Endothelial cell (in vitro differentiated cells): ENCODE measurements at places on chromosomes 5 and 9.

DNA sequence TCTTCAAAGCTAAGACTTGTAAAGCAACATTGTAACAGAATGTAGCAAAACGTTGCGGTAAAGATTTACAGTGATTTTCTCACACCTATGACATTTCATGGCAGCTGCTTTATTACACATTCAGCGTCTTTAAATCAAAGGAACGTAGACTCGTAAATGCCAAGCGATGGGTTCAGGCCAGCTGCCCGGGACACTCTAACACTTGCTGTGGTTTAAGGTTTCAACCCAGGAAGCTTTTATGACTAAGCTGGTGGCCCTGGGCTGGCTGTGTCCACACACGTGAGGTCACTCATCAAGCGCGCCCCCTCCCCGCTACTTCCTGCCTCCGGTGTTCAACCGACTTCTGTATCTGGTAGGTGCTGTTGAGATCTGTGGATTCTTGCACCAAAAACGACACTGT, 2.5 kb downstream of the SLC6A18 start:
- DNase-seq: no peak

GRCh38 chr9:120755810-120756434, 37.3 kb downstream of the FBXW2 start:
- DNase-seq: peak; percentile 73

DNA sequence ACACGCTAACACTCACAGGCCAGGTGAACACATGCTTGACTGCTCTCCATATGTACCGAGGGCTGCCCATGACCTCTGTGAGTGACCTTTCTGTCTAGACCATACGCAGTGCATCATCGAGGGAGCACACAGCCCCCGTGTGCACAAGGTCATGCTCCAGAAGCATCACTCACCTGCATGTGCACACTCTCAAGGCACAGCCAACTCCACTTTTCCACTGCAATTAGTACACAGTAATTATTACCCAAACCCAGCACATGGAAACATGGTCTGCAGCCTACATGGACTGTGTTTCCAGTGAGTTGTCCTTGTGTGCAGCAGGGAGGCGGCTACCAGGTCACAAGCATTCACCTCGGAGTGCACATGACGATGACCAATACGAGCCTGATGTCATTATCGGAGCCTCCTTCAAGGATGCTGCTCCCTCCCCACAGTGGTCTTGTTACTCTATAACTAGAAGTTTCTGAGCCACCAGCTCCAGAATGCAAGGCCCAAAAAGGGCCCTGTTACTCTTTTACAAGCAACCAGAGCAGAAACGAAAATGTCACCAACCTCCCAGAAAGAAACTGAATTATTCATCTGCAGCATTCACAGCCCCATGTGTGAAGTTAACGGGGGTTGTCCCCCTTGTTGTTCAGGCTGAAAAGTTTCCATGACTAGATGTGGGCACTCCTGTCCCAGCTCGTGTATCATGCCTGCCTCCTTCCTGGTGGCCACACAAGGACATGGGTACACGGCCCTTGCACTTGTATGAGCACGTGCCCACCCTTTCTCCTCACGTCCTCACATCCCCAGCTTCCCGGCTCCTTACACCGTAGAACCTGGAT, 31.2 kb downstream of the SEMA4D start:
- no peak for DNase-seq

GRCh38 chr9:122841501-122841900, 13.1 kb upstream of the PDCL start:
- no peak for DNase-seq

DNA sequence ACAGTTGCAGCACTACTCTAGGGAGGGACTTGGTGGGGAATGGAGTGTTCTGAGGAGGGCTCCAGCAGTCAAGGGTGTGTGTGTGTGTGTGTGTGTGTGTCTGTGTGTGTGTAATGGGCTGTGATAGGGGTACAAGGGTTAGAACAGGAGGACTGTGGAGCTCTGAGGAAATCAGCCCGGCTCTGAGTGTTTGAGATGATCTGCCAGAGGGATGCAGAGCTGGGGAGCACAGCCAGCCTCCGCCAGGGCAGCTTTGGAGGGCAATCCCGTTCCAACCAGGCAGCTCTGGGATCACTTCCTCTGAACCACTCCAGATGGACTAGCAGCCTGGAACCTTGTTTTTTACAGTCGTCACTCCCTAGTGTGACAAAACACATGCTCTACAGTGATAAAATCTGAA, 3.0 kb upstream of the SLC6A7 start:
- DNase-seq: no peak

GRCh38 chr9:95580812-95581761, 64.3 kb upstream of the PTCH1 start:
- no peak for DNase-seq

DNA sequence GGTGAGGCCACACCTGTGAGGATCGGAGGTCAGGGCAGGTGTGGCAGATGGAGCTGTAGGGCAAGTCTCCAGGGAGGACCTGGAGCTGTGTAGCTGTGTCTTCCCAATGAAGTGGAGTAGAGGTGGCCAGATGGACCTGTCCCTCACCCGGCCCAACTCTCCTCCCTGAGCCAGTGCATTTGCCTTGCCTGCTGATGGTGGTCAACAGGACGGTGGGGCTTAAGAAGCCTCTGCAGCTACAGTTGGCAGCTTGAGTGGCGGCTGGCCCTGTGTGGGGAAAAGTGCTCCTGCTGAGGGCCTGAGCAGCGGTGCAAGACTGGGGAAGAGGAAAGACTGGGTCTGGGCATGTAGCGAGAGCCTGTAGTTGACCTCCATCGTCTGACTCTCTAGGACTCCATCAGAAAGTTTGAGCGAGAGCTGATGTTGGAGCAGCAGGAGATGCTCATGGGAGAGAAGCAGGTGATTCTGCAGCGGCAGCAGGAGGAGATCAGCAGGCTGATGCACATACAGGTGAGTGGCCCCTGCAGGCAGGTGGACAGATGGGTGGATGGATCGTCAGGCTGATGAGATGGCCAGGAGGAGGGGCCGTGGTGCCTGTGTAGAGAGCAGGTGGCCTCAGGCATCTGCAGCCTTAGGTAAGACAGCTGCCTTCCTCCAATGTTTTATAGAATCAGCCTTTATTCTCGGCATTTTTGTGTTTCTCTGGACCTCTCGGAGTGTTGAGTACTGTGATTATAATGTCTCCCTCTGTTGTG, 24.9 kb downstream of the PITX1 start:
- no peak for DNase-seq

- no peak for DNase-seq
Observed at GRCh38 chr5:76718880-76719279, 3.0 kb downstream of the F2R start.

DNA sequence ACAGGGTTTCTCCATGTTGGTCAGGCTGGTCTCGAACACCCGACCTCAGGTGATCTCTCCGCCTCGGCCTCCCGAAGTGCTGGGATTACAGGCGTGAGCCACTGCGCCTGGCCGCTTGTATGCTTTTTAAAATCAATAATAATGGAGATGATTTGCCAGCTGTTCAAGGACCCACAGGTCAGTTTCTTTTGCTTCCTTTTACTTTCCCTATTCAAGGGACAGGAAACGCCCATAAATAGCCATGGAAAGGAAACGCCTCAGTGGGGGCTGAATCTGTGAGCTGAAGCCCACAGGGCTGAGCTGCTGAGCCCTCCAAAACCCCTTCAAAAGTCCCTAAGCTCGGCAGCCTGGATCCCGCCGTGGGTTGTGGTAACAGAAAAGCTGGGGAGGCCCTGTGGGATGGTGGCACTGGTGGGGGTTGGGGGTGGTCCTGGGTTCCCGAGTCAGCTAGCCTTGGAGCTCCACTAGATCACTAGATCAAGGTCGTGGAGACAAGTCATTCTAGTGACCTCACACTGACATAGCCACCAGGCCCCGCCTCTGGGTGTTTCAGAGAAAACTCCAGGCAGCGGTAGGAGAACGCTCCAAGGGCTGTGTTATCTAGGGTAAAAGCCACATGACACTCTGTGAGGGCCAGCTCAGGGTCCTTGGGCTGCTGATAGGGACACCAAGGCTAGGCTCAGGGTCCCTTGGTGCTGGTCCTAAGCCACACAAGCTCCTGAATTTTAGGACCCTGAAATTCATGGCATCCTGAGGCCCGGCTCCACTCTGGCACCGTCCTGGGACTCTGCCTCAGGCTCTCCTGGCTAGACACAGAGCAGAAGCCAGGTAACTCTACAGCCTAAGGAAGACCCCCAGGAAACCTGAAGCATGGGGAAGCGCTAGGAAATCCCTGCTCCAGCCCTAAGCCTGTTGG, 18.0 kb upstream of the DUSP1 start:
- no peak for DNase-seq

DNA sequence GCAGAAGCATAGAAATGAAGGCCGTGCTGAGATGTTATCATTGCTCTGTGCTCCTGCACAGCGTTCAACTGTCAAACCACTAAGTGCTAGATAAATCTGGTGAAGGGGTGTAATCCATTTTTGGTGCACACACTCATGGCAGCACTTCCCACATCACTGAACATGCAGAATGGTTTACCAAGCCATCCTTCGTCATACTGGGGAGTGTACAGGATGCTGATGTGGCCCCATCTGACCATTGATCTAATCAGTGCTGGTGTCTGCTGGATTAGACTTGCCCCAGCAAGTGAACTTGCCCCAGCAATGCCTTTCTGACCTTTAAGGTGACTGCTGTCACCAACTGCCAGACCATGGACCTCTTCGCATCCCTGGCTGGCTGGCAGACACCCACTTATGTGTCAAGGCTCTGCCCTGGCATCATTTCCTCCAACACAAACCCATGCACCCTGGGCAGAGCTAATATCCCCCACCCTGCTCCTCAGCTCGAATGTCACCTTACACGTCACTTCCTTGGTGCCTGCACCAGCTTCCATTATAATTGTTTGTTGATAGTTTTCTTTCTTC, 4.2 kb upstream of the SEMA4D start:
- DNase-seq: no peak

GRCh38 chr9:125600194-125600593, 106.8 kb downstream of the MAPKAP1 start:
- no peak for DNase-seq
